IPS DF 19.7 (cell line): ENCODE measurements at places on chromosomes 12 and 14.

GRCh38 chr12:75964150-75964549 lies 67.4 kb downstream of the PHLDA1 start:
- DNase-seq: no peak

DNA sequence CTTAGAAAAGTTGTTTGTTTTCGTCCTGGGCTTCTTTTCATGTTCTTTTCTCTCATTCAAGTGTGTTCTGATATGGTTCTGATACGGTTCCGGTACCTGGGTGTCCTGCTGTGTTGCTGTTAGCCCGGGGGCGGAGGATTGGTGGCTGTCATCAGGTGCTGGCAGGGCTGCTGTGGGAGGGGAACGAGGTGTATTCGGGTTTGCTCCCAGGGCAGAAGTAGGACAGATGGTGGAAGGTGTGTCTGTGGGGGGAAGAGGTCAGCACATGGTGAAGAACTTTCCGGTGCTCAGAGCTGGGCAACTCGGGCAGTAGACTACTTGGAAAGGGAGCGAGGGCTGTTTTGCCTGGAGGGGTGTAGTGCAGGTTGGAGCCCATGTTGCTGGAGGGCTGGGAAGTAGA lies 70.2 kb downstream of the SLC25A47 start:
- no peak for DNase-seq

DNA sequence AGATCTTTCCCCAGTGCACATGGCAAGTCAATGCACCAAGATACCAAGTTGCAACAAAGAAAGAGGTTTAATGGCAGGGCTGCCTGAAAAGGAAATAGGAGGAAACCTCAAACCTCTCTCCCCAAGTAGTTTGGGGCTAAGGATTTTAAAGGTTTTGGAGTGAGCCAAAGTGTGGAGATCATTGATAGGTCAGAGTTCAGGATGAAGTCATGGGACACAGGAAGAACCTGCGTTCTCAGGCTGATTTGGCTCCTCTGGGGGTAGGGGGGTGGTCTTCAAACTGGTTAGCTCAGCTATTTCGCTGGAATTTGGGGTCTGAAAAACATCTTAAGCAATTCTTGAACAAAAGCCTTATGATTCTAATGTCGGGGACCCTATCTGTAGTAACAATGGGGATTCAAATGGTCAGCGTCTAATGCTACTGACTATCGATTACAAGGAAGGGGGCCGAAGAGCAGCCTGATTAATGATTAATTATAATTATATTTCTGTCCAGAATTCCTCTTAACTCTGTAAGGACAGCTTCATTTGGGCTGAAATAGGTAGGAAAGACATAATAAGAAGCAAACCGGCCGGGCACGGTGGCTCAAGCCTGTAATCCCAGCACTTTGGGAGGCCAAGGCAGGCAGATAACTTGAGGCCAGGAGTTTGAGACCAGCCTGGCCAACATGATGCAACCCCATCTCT lies 31.4 kb downstream of the AICDA start:
- DNase-seq: no peak

DNA sequence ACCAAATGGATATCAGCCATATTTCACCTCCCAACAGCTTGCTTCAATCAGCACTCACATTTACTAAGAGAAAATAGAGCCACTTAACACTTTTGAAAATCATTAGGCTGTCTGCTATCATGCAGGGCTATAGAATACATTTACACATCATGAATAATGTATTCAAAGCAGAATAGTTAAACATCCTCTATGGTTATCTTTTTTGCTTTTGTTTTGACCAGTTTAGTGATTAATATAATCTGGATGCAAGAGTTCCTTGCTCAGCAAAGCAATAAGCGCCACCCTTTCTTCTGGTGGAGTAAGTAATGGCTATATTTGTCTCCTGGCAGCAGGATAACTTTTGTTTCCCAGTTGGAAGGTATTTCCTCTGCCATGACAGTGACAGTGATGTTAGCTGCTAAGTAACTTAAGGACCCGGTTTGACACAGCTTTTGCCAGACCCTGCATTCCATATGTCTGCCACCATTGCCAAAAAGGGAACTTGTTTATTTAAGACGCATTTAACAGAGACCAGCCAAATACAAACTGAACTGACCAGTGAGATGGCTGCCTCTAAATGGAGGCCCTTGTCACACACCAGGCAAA lies 70.3 kb upstream of the NR2C1 start:
- DNase-seq: no peak

DNA sequence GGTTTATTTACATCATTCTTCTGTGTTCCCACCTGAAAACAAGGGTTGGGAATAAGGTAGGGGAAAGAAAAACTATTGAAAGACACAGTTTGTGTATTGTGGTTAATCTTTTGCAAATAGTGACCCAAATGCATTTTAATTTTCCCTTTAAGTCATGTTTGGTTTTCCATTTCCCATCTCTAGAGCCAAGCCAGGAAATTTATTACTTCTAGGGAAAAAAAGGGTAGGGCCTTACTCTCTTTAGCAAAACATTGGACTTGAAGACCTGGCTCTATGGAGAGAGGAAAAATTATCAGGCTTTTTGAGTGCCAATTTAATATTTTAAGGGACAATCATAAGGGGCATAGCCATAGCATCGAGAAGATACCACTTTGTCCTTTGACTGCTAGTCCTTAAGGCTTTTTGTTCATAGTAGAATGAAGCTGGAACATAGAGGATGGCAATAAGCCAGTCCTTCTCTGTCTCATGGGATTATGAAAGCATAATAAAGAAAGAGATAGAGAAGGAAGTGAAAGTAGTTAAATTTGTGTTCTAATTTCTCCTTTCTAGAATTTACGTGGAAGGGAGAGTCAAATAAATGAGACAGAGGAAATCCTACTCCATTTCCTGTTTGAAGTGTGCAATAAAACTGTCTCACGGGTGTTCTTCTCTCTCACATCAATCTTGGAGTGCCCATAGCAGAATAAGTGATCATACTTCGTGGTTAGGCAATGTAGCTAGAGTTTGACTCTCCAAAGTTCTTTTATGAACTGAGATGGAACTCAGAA lies 50.9 kb upstream of the PPFIA2 start:
- DNase-seq: no peak

- DNase-seq: no peak
Observed at GRCh38 chr14:35631071-35631805, 97.3 kb downstream of the INSM2 start.

DNA sequence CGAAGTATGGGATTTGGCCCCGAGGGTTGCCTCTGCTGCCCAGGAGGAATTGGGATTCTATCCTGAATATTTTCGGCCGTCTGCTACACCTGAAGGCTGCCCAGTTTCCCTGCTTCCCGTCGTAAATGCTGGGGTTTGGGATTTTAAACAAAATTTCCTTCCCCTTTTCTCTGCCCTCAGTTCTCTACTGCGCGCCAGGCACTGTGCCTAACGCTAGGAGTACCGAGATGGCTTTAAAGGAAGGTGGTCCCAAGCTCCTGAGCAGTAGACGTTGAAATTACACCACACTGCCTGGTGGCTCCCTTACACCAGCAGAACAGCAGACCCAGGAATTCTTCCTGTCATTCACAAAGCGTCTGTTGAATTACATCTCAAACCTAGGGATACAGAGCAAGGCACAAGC lies 566 bp upstream of the PRDM4 start:
- DNase-seq: no peak

GRCh38 chr12:62191491-62192179 lies 68.6 kb upstream of the USP15 start:
- DNase-seq: no peak

- DNase-seq: no peak
Observed at GRCh38 chr14:75333606-75334548, 55.2 kb downstream of the FOS start.

DNA sequence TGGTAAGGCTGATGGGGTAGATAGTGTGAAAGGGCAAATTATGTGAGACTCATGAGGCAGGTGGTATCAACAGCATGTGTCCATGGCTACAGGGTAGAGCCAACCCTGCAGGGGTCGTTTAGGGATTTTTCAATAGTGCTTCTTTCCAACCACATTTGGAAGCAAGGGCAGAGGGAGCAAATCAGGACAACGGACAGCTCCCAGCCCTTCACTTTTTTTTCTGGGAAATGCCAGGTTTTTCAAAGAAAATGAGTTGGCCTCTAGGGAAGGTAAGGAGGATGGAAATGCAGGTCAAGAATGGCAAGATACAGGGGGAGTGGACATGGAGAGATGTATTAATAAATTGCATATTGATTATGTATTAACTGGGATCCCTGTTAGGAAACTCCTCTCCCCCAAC lies 4.9 kb upstream of the CMA1 start:
- DNase-seq: peak; percentile 7

- no peak for DNase-seq
Observed at GRCh38 chr12:68148261-68148951, 11.1 kb downstream of the IFNG start.

GRCh38 chr12:47867495-47867941 lies 37.3 kb downstream of the VDR start:
- no peak for DNase-seq

- DNase-seq: no peak
Observed at GRCh38 chr14:100738269-100738691, 11.6 kb downstream of the DLK1 start.

DNA sequence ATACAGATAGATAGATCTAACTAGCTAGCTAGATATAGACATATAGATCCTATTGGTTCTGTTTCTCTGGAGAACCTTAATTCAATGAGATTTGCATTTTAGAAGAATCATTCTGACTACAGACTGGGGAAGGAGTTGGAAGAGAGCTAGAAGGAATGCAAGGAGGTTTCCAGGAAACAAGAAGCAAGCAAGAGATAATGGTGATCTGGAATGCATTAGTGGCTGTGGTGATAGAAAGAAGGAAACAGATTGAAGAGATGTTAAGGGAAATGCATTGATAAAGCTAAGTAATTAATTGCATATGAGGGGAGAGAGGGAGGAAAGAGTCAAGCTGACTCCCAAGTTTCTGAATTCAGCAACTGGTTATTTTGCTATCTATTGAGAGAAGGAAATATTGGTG lies 42.7 kb downstream of the DBX2 start:
- DNase-seq: no peak

DNA sequence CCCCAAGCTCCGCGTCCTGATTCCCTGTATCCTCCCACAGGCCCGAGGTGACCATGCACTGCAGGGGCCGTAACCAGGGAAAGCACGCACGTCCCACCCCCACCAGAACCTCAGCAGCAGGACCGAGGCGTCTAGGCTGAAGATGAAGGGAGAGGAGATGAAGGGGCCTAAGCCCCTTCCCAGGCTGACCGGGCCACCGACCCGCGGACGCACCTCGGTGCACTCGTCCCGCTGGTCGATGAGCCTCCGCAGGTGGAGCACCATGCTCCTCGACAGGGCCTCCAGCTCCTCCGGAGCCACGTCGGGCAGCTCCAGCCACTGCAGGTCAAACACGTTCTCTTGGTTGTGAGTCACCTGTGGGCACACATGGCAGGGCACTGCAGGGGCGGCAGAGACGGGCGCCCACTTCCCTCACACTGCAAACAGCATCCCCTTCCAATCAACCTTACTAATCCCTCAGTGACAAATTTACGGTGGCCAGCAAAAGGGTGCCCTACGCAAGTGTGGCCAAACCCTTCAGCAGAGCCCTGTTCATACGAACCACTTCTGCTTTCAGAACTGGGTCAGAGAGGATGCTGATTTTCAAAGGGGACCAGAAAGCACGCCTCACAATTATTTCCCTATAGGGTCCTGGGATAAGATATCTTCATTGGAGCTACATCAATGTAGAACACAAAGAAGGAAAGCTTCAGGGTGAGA lies 77.8 kb downstream of the CCDC88C start:
- DNase-seq: no peak

DNA sequence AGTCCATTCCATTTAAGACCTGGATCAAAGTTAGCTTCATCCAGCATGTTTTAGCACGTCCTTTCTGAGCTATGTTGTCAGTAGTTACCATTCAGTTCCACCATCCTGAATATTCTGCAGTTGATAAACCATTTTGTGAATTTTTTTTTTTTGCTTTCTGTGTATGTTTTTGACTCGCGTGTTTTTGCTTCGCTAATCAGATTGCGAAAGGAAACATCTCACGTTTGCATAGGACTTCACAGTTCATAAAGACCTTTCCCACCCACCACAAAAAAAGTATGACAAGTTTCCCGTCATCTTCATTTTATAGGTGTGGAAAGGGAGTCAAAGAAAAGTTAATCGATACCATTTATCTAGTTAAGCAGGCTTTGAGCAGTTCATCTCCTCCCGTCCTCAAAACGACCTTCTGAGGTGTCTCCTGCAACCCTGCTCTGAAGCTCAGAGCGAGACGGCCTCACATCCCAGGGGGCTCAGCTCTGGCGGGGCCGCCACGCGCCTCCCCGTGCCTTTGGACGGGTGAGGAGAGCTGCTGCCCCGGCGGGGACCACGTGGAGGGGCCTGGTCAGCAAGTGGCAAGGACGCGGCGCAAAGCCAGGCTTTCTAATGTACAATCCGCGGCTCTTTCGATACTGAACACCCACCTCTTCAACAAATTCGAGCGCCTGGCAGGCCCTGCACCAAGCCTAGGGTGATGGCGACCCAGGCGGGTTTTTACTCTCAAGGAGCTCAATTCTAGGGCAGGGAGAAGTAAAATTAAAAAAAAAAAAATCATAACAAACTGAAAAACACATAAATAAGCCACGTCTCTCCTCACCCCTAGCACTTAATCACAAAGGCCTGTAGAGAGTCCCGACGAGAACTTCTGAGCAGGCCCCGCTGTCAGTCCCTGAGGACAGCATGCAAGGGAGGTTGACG lies 988 bp upstream of the TMEM263 start:
- DNase-seq: no peak

- DNase-seq: no peak
Observed at GRCh38 chr14:69615496-69616407, 4.4 kb downstream of the SUSD6 start.

- no peak for DNase-seq
Observed at GRCh38 chr14:23358042-23358441, 5.4 kb upstream of the SLC22A17 start.

- no peak for DNase-seq
Observed at GRCh38 chr14:76968621-76969063, 59.9 kb downstream of the IRF2BPL start.

DNA sequence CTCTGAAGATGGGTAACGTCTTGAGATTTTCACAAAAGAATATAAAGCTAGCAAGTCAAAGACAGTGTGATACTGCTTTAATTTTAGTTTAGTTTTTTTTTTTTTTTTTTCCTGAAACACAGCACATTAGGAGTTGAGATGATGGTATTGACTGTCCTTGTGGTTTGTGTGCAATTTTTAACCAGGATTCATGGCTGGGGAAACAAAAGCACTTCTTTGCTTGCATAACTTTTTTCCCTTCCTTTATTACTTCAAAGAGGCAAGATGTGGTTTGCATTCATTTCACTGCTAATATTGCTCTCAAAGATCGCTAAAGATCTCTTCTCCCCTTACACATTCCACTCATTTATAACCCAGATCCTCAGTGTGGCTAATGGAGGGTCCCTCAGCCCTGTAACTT lies 157.1 kb upstream of the PZP start:
- DNase-seq: no peak

- no peak for DNase-seq
Observed at GRCh38 chr12:13376610-13377373, 180.3 kb downstream of the EMP1 start.
